ENCODE measurements at places on chromosomes 3 and 15.

DNA sequence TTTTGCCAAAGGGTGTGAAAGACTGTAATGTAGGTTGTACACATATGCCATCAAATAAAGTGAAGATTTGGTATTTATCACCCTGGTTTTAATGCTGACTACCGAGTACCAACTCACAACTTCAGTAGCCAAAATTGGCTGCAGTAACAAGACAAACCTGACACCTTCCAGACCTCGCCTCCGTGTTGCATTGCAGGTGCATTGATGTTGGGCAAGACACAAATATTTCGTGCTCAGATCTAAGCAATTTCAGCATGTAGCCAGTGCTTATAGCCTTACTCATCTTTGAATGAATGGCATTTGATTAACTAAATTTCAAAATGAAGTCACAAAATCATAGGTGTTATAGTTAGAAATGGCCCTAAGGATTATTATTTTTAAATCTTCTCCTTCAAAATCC lies 400.2 kb downstream of the SOX2 start:
- DNase-seq: no peak

- no peak for DNase-seq
These were observed 21.3 kb downstream of the SLC12A8 start for GRCh38 chr3:125191256-125191655.

GRCh38 chr3:60803216-60804173 lies 447.8 kb downstream of the FHIT start:
- no peak for DNase-seq

GRCh38 chr3:125594125-125594524 lies 1.2 kb downstream of the OSBPL11 start:
- no peak for DNase-seq

DNA sequence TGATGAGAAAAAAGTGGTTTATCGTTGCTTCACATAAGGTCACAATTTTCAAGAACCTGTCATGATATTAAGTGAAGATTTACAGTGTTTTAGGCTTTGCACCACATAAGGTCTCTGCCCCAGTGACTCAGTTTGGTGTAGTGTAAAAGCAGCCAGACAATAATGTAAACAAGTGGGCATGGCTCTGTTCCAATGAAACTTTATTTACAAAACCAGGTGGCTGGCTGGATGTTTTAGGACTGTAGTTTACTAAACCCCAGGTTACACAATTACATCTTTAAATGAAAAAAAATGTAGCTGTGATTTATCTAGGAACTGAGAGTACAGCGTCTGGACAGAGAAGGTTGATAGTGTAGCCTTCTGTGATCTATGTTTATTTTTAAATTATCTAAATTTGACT lies 9.7 kb upstream of the FBXL22 start:
- no peak for DNase-seq

GRCh38 chr3:108152274-108152673 lies 61.4 kb upstream of the CD47 start:
- DNase-seq: no peak

DNA sequence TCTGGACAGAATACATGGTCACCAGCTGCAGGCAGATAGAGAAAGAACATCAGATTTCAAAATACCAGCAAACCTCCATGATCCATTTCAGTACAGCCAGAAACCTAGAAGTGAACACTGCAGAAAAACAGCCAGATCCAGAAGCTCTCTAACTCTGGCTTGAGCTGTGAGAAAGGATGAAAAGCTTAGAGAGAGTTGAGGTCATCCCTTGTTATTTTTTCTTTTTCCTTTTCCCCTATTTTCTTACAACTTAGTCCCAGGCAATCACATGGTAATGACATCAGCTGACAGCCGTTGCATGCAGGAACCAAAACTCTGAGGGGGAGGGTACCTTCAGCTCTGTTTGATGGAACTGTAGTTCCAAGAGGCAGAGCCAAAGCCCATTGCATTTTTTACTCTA lies 113.2 kb downstream of the TCF12 start:
- peak; percentile 23 for DNase-seq

DNA sequence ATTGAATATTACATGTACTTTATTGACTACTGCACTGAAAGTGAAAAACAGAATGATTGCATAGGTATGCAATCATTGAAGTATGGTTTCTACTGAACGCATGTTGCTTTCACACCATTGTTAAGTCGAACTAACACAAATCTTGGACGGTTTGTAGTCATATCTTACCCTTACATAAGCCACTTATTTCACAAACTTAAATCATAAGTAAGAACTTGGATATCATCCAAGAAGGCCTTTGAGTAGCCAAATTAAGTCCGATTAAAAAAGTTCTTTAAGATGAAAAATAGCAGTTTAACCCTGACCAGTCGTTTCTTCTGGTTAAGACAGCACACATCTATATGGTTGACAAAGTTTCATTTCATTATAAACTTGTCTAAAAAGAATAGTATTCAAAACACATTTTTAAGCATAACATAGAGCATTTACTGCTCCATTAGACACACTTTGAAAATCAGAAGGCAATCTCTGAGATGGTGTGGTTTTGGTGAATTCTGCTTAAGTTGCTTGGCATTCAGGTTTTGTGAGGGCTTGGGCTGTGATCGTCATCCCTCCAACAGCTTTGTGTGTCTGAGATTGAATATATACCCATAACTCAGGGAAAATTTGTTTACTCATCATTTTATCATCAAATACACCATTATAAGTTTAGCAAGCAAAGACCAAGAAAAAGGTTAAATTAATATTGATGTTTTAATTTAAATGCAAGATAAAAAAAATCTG lies 92.2 kb downstream of the NFKBIZ start:
- no peak for DNase-seq

DNA sequence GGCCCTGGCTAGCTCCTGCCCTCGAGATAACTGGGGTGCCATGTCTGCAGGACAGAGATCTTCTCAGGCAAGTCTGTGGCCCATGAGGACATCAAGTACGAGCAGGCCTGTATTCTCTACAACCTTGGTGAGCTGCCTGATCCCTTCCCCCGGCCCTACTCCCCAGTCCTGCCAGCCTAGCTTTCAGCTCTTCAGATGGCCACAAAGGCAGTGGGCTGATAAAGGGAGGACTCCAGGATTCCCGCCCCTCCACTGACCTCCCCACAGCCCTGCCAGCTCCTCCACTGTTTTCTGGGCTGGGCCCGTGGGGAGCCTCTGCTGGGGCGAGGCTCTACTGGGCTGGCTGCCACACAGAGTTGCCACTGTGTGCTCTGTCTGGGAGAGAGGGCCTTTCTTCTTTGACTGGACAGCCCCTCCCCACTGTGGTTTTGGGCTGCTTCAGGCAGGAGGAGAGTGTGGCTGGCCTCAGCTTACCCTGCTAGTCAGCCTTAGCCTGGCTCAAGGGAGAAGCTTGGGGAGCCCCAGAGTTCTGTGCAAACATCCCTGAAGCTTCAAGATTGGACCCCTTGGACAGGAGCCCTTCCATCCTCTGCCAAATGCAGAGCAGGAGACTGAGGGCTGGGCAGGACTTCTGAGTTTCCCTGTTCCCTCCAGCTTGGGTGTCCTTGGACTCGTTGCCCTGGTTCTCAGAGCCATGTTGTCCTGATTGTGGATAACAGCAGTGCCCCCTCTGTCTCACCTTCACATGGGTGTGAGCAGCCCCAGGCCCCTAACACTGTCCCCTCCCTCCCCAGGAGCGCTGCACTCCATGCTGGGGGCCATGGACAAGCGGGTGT lies 24.4 kb downstream of the PTPN23 start:
- no peak for DNase-seq
